ENCODE measurements at places on chromosomes 12 and 14.

- H3K27ac ChIP-seq, result peak overlapping the region; percentile 25
- H3K27me3 ChIP-seq, result peaks cover 5% of the 10 kb centered on the region
- H3K4me3 ChIP-seq, result no peak overlapping the region
Observed at GRCh38 chr14:68841016-68841809, 48.3 kb upstream of the ZFP36L1 start.

GRCh38 chr14:77313371-77313770, 7.3 kb downstream of the POMT2 start:
- no peak for DNase-seq
- no peaks in the 10 kb centered on the region for H3K36me3 ChIP-seq
- H3K27ac ChIP-seq, result no peak overlapping the region
- no peak overlapping the region for H3K4me3 ChIP-seq
- H3K27me3 ChIP-seq, result no peaks in the 10 kb centered on the region

GRCh38 chr12:121968876-121969275, 50.5 kb downstream of the CFAP251 start:
- DNase-seq, result no peak
- H3K4me1 ChIP-seq, result peaks cover 3% of the 10 kb centered on the region
- peak overlapping the region; percentile 63 for H3K27ac ChIP-seq
- H3K4me3 ChIP-seq, result no peak overlapping the region

DNA sequence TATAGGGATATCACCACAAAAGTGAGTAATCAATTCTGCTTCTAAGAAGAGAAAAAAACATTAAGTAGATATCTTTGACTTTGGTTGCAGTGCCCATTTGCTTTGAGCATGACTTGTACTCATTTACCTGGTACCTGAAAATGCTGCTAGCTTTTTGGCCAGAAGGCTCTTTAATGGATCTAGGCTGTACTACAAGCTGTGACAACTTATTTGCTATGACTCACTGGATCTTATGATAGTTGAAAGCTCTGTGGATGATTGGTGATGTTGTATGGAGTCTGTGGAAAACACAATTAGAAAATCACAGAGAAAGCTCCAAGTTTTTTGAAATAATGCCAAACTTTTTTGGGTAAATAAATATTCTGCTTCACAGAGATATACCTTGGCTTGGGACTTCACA, 960.9 kb upstream of the FBXO33 start:
- no peaks in the 10 kb centered on the region for H3K27me3 ChIP-seq
- no peak for DNase-seq
- H3K4me1 ChIP-seq, result no peaks in the 10 kb centered on the region
- H3K27ac ChIP-seq, result no peak overlapping the region

- no peaks in the 10 kb centered on the region for H3K4me1 ChIP-seq
- no peak overlapping the region for H3K27ac ChIP-seq
- DNase-seq, result no peak
- no peak overlapping the region for H3K4me3 ChIP-seq
- H3K36me3 ChIP-seq, result no peaks in the 10 kb centered on the region
Observed at GRCh38 chr14:88348546-88348945, 25.5 kb upstream of the KCNK10 start.

GRCh38 chr14:29216268-29217232, 450.0 kb downstream of the FOXG1 start:
- no peak overlapping the region for H3K4me3 ChIP-seq
- DNase-seq, result no peak
- H3K4me1 ChIP-seq, result no peaks in the 10 kb centered on the region
- no peak overlapping the region for H3K27ac ChIP-seq
- H3K36me3 ChIP-seq, result no peaks in the 10 kb centered on the region

DNA sequence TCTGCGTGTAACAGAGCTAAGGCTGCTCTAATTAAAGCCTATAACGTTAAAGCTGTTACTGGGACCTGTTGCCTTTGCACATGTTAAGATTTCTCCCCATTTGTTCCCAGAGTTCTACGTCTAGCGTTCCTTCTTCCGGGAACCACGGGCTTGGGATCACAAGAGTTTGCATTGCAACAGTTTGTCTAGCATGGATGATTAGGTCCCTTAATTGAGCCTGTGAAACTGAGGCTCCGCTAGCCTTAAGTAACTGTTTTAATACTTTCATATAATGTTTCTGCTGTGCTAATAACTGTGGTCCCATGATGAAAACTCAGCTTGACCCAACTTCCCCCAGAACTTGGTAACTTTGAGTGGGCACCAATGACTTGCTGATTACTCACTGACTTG, 16.7 kb upstream of the LYZ start:
- H3K4me3 ChIP-seq, result peak overlapping the region; percentile 72
- no peaks in the 10 kb centered on the region for H3K36me3 ChIP-seq
- H3K4me1 ChIP-seq, result peaks cover 36% of the 10 kb centered on the region

DNA sequence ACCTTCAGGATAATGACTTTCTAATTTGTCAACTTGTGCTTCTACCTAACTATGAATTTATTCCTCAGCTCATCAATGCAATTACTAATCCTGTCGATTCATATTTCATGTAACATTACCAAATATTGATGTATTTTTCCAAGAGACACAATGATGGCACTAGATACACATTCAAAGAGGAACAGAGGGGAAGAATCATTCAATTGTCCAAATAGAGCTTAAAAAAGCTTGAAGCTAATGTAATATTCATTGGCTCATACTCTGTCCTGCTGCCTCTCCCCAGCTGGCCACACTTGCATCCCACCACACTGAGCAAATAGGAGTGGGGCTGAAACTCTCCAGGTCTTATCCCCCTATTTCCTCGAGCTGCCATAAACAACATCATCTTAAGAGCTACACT, 9.3 kb downstream of the TESPA1 start:
- H3K27ac ChIP-seq, result peak overlapping the region; percentile 49
- no peaks in the 10 kb centered on the region for H3K27me3 ChIP-seq
- H3K4me3 ChIP-seq, result no peak overlapping the region
- H3K4me1 ChIP-seq, result peaks cover 91% of the 10 kb centered on the region

- no peak overlapping the region for H3K27ac ChIP-seq
- H3K4me3 ChIP-seq, result no peak overlapping the region
- no peaks in the 10 kb centered on the region for H3K4me1 ChIP-seq
- no peaks in the 10 kb centered on the region for H3K27me3 ChIP-seq
- DNase-seq, result no peak
- H3K36me3 ChIP-seq, result peaks cover 2% of the 10 kb centered on the region
Observed at GRCh38 chr14:45065956-45066355, 18.0 kb upstream of the PRPF39 start.

GRCh38 chr14:32370714-32371113, 41.6 kb downstream of the AKAP6 start:
- H3K36me3 ChIP-seq, result no peaks in the 10 kb centered on the region
- no peak for DNase-seq
- no peak overlapping the region for H3K4me3 ChIP-seq
- peaks cover 6% of the 10 kb centered on the region for H3K4me1 ChIP-seq

DNA sequence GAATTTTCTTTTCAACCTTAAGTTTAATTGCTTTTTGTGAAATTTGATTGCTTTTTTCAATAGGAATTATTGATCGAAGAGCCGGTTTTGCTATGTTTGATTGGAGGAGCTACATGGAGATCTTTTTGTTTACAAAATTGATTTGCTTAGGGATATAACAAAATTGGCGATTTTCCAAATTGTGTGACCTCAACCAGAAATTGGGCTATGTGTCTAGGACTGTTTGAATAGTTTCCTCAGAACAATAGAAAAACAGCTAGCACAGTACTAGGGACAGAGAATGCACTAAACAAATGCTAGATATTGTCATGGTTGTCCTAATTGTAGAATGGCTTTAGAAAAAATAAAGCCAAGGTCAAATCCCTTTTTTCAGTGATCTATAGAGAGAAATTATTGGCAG, 2.4 kb downstream of the SLC17A8 start:
- H3K36me3 ChIP-seq, result no peaks in the 10 kb centered on the region
- peaks cover 32% of the 10 kb centered on the region for H3K27me3 ChIP-seq
- no peak overlapping the region for H3K4me3 ChIP-seq
- no peak for DNase-seq
- H3K4me1 ChIP-seq, result no peaks in the 10 kb centered on the region

- no peak overlapping the region for H3K4me3 ChIP-seq
- peaks cover 11% of the 10 kb centered on the region for H3K4me1 ChIP-seq
- H3K27me3 ChIP-seq, result peaks cover 20% of the 10 kb centered on the region
- no peak for DNase-seq
- no peak overlapping the region for H3K27ac ChIP-seq
Observed at GRCh38 chr14:89041257-89041582, 216.8 kb downstream of the TTC8 start.

GRCh38 chr12:26471560-26471959, 276.2 kb downstream of the SSPN start:
- no peak overlapping the region for H3K4me3 ChIP-seq
- no peaks in the 10 kb centered on the region for H3K27me3 ChIP-seq
- H3K36me3 ChIP-seq, result peaks cover 35% of the 10 kb centered on the region
- H3K27ac ChIP-seq, result peak overlapping the region; percentile 23

GRCh38 chr14:60753264-60754119, 18.9 kb downstream of the MNAT1 start:
- peak overlapping the region; percentile 63 for H3K27ac ChIP-seq
- H3K4me3 ChIP-seq, result peak overlapping the region; percentile 19
- H3K36me3 ChIP-seq, result peaks cover 1% of the 10 kb centered on the region
- H3K27me3 ChIP-seq, result peaks cover 12% of the 10 kb centered on the region

GRCh38 chr14:45699471-45699870, 446.5 kb upstream of the MIS18BP1 start:
- H3K36me3 ChIP-seq, result no peaks in the 10 kb centered on the region
- DNase-seq, result no peak
- no peaks in the 10 kb centered on the region for H3K27me3 ChIP-seq
- no peaks in the 10 kb centered on the region for H3K4me1 ChIP-seq
- H3K4me3 ChIP-seq, result no peak overlapping the region
- no peak overlapping the region for H3K27ac ChIP-seq

DNA sequence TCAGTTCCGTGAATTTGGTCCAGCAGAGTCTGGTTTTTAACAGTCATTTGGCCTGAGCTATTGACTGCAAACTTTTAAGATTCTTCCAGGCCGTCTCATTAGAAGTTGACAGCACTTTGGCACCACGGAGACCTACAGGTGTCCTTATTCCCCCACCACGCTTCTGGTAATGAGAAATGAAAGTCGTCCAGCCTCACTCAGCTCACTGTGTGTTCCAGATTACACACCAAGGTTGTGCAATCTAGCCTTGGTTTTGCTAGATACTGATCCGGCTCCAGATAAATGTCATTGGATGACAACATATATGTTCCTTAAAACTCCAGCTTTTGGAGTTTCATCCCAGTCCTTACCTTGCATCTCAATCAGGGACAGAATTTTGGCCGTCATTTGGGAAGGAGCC, 210.4 kb downstream of the CHST11 start:
- H3K36me3 ChIP-seq, result no peaks in the 10 kb centered on the region
- H3K4me3 ChIP-seq, result no peak overlapping the region
- no peak overlapping the region for H3K27ac ChIP-seq
- no peaks in the 10 kb centered on the region for H3K27me3 ChIP-seq
- peaks cover 58% of the 10 kb centered on the region for H3K4me1 ChIP-seq
- DNase-seq, result no peak

DNA sequence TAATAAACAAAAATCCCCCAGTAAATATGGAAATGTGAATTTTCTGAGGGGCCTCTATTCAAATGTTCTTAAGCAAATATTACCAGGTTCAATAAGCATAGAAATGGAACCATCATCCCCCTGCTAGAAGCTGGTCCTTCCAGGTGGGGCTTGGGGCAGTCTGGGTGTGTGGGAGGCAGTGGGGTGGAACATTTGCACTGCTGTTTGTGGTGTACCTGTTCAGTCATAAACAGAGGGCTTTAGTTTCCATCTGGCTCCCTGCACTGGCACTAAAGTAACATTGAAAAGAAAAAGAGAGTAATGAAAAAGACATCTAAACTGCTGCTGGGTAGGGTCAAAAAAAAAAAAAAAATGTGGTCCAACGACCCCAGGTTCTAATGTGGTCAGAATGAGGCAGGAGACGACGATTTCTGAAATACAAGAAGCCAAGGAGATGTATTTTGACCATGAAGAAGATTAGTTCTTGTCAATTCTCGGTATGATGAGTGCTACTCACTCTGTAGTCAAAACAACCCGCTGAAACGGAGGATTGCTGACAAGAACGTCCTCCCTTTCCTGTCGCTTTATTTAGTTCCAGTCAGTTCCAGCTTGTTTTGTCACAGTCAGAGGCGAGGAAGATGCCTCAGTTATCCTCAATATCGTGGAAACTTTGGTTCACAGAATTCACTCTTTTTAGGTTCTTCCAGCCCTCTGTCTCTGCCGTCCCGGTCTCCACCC, 44.2 kb upstream of the MANSC4 start:
- no peak overlapping the region for H3K4me3 ChIP-seq
- H3K4me1 ChIP-seq, result peaks cover 33% of the 10 kb centered on the region
- peaks cover 36% of the 10 kb centered on the region for H3K27me3 ChIP-seq
- no peak overlapping the region for H3K27ac ChIP-seq
- peak; percentile 39 for DNase-seq

- peaks cover 27% of the 10 kb centered on the region for H3K36me3 ChIP-seq
- H3K4me1 ChIP-seq, result peaks cover 23% of the 10 kb centered on the region
- no peak for DNase-seq
- no peaks in the 10 kb centered on the region for H3K27me3 ChIP-seq
- H3K27ac ChIP-seq, result no peak overlapping the region
- H3K4me3 ChIP-seq, result no peak overlapping the region
Observed at GRCh38 chr12:111557271-111558106, 41.6 kb downstream of the ATXN2 start.

GRCh38 chr12:57219205-57219992, 2.8 kb downstream of the NXPH4 start:
- no peak overlapping the region for H3K27ac ChIP-seq
- peaks cover 77% of the 10 kb centered on the region for H3K27me3 ChIP-seq
- H3K4me1 ChIP-seq, result peaks cover 30% of the 10 kb centered on the region
- H3K36me3 ChIP-seq, result no peaks in the 10 kb centered on the region
